ENCODE measurements at places on chromosomes 5 and 9.

GRCh38 chr5:147821766-147822165 is 9.7 kb downstream of the SPINK1 start:
- no peak for DNase-seq

- no peak for DNase-seq
These were observed 4.0 kb downstream of the MAT2B start for GRCh38 chr5:163509291-163509951.

DNA sequence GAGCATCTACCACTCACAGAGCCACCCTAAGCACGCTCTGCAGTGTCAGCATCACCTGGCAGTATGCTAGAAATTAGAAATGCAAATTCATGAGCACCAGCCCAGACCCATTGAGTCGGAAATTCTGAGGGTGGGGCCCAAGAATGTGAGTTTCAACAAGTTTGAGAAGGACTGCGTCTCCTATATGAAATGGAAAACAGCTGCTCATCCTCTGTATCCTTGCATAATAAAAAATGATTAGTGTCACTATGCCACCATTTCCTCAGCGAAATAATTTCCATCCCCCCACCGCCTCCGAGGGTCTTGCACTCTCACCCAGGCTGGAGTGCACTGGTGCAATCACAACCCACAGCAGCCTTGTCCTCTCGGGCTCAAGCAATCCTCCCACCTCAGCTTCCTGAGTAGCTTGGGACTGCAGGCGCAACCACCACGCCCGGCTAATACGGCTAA is 1.3 kb upstream of the IQGAP2 start:
- no peak for DNase-seq

- DNase-seq = no peak
These were observed 62.4 kb downstream of the MFAP3 start for GRCh38 chr5:154101184-154101583.

DNA sequence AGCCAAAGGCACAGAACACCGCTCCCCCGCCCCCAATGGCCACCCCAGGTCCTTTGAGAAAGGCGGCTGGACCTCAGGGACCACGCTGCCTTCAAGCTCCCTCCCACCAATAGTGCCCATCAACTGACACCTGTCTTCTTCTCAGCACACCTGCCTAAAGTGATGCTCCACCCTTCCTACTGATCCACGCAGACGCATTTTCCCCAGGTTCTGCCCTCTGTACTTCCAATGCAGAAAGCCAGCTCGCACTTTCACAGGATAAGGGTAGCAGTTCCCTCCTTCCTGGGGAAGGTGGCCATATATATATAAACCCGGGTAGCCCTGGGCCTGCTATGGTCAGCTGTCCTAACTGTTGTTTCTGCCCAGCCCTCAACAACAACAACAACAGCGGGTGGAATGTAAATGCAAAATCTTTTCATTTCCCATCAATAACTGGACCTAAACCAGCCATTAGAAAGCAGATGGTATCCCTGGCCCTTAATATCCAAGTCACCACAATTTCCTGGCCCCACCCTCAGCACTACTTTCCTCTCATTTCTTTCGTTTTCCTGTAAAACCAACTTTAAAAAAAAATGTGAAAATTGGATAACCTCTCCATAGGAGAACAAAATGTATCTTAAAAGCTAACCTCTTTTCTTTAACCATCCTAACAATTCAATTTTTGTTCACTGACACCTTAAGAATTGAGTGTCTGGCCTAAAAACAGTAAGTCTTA is 1.7 kb downstream of the GOLM1 start:
- DNase-seq = no peak

DNA sequence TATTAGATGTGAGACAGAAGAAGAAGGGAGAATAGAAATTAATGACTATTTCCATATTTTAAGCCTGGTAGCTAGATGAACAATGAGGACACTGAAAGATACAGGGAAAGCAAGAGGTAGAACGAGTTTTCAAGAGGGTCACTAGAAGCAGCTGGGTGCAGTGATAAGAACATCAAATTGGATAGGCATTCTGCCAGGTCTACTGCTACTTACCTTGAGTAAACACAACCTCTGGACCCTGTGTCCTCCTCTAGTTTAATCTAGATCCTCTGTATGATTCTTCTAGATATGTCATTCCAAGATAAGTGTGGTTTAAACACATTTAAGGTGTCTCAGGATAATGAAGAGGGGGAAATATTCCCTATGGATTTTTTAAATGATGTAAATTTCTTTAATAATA is 31.2 kb downstream of the OTP start:
- no peak for DNase-seq

GRCh38 chr5:19179571-19179970 is 808.4 kb downstream of the CDH18 start:
- DNase-seq = no peak

DNA sequence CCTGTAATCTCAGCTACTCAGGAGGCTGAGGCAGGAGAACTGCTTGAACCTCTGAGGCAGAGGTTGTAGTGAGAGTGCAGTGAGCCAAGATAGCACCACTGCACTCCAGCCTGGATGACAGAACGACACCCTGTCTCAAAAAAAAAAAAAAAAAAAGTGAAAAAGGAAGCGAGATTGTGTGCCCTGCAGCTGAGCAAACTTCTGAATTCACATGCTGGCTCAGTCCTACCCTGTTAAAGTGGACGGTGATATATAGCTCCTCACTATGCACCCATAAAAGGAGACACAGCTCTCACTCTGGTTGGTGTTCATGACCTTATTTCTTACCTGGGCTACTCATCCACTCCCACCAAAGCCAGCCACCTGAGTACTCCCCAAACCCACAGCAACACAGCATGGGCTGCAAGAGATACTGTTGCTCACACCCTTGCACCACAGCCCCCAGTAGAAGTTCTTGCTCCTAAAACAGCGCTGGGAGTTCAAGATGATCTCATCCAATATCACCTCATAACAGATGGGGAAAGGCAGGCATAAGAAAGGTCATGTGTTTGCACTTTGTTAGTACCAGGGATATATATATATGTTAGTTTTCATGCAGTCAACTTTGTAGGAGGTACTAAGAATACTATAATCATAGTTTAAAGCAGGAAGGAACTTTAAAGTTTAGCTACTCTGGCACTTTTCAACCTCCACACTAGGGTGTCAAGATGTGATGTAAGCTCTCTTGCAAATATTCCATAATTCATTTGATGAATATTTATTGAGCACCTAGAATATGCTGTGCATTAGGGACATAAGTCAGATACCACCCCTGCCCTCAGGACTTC is 4.0 kb downstream of the TTLL11 start:
- DNase-seq = no peak

- no peak for DNase-seq
These were observed 51.5 kb upstream of the ADAMTSL1 start for GRCh38 chr9:18422296-18423036.

DNA sequence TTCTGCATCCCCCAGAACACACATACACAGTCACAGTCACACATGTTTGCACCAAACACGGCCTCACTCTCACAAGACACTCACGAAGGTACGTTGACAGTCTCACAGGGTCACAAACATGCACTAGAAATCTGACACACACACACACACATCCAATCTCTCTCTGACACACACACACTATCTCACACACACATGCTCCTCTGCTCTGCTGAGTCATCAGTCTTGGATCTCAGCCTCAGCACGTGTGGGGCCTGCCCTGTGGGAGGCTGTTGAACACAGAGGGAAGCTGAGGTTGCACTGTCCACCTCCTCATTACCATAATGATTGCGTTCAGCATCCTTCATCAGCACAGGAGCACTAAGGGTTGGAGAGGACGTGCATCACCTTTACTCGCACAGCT is 188.8 kb downstream of the MTRR start:
- no peak for DNase-seq

GRCh38 chr9:114465906-114466900 is 39.1 kb downstream of the WHRN start:
- DNase-seq = no peak

DNA sequence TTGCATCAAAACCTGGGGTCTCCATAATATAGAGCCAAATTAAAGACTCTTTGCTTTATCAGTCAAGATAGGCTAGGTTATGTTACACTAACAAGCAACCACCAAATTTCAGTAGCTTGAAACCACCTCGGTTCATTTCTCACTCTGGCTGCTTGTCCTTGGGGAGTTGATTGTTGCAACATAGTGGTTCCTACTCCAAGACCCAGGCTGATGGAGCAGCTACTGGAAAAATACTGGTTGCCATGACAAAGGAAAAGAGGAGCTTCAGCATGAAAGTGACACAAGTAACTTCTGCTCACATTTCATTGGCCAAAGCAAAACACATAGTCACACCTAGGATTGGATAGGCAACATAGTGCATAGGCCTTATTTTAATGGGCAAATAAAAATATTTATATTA is 18.5 kb upstream of the RCL1 start:
- DNase-seq = no peak

- no peak for DNase-seq
These were observed 172.8 kb downstream of the ERCC6L2 start for GRCh38 chr9:96048104-96048955.

- no peak for DNase-seq
These were observed 272.7 kb downstream of the NR3C1 start for GRCh38 chr5:143130613-143131305.

DNA sequence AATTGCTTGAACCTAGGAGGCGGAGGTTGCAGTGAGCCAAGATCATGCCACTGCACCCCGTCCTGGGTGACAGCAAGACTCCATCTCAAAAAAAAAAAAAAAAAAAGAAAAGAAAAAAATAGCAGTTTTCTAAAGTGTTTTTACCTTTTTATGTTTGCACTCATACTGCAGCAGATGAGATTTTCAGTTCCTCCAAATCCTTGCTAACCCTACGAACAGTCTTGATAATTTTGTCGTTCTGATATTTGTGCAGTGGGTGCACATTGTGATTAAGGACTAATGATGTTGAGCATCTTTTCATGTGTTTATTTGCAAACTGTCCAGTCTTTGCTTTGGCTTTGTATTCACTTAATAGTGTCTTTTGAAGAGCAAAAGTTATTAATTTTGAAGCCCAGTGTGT is 42.9 kb downstream of the ZCCHC7 start:
- DNase-seq = no peak

DNA sequence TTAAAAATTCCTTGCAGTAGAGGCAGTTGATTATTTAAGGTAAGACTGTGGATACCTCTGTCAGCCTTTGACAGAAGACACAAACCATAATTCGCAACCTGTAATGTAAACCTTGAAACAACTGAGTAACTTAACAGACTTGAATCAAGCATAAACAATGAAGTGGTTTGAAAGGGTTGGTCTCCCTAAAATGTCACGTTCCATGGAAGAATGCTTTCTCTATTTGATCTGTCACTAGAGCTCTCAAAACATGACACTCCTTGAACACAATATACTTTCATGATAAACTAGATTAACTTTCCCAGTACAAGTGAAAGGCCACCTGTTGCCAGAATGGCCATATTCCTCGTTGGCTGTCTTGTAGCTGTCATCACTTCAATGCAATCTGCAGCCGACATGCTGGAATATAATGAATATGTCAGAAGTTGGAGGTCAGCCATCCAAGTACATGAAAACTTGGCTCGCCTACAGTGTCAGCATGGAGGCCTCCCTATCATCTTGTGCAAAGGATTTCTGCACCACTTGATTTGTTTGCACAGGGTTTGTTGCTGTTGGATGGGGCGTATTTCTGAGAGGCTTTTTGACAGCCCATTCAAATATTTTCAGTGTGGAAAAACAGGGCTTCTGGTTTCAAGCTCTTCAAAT is 228.0 kb downstream of the TLE4 start:
- DNase-seq = no peak

DNA sequence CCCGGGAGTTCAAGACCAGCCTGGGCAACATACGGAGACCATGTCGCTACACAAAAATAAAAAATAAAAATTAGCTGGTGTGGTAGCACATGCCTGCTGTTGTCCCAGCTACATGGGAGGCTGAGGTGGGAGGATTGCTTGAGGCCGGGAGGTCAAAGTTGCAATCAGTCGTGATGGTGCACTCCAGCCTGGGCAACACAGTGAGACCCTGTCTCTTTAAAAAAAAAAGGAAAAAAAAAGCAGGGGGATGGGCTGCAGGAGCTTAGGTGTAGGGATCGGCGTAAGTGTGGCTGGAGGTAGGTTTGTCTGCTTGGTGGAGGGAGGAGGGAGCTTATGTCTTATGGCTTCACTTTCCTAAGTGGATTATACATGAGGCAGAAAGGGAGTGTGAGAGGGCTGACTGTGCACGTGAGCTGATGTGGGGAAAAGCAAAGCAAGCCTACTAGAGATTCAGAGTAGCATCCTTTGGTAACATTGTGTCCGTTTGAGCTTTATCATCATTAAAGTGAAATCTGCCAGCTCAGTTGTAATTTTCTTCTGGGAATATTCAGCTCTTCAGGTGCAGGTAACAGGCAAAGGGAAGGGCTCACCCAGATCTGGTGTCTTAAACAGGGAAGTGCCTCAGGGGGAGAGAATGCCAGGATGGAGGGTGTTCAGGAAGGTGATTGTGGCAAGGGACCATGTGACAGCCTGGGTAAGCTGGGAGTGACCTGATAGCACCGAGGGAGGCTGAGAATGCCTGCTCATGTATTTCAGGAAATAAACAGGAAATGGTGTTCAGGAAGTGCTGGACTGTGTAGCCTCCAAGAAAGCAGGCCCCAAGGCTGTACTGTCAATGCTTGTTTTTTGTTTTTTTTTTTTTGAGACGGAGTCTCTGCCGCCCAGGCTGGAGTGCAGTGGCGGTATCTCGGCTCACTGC is 17.6 kb upstream of the SETX start:
- no peak for DNase-seq

DNA sequence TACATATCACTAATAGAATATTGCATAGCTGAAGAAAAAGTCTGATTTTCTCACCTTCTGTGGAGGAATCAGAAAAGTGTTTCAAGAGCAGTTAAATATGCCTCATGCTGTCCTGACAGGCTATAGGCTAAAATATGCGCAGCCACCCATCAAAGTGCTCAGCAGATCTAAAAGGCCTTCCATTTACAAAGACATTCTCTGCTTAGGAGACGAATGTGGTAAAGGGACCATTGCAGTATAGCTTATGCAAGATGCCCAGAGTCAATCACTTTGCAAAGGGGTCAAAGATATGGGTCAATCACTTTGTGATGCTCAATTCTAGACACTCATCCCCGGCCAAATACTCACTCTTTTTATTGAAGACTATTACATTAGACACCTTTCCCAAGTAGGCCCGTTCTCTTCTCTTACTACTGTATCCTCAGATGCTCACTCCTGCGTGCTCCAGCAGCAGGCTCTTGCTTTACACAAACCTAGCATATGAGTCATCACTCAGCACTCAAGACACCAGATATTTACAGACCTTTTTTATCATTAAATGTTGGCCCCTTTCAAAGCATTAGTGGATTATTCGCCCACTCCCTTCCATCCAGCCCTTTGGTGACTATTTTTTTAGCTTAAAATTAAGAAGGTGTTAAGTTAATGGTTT is 568.2 kb upstream of the CDH18 start:
- DNase-seq = no peak

DNA sequence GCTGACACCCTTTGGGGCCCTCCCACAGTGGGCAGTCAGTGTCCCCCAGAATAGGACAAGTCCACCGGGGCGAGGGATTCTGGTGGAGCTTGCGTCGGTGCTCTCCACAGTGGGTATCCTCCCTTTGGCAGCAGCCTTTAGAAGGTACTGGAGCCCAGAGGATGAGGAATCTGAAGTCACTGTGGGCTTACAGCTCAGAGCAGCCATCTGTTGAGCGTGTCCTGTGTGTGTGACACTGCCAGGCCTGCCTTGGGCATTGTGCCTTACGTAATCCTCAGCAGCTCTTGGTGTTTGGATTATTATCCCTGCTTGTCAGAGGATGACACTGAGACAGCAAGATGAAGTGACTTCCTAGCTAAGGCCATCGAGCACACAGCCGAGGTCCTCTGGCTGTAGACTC is 12.6 kb downstream of the URM1 start:
- DNase-seq = no peak

GRCh38 chr5:96961053-96961452 is 25.2 kb downstream of the LNPEP start:
- no peak for DNase-seq

Data from T1000 (cell line).